Stimulated activated CD8-positive, alpha-beta memory T cell treated with anti-CD3 and anti-CD28 coated beads, Interleukin-2, amount 100 ng/mL, for 1 hour (primary cell): ENCODE measurements at places on chromosomes 6 and 20.

GRCh38 chr6:166687070-166687878, 60.2 kb upstream of the RPS6KA2 start:
- DNase-seq: no peak

DNA sequence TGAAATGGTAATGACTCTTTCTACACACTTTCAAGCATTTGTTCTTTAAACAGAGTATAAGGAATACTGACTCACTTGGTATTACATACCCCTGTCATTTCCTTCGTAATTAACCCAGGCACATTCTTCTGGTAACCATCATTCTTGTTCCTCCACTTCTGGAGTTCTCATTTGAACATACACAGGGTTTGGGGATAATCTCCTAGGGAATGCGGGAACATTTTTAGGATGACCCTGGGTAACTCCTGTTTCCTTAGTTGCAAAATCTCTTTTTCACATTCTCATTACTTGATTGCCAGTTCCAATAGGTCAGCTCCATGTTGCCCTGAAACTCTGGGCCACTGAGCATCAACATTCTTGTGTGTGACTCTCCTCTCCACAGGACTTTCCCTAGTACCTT, 51.5 kb upstream of the E2F3 start:
- no peak for DNase-seq

DNA sequence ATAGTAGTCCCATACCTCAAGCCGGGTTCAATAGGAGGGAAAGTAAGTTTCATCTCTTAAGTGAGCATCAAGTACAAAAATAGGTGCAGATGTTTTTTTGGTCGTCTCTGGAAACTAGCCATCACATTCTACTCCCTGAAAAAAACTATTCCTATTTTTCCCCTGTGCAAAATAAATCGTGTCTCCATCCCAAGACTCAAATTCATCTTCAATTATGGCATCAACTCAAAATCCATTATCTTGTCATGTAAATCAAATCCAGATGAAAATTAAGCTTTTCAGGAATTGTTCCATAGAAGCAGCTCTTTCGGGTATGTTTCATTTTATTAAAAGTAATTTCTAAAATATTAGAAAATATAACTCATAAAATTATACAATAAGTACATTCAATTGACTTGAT, 1368.4 kb downstream of the GRIK2 start:
- DNase-seq: no peak

DNA sequence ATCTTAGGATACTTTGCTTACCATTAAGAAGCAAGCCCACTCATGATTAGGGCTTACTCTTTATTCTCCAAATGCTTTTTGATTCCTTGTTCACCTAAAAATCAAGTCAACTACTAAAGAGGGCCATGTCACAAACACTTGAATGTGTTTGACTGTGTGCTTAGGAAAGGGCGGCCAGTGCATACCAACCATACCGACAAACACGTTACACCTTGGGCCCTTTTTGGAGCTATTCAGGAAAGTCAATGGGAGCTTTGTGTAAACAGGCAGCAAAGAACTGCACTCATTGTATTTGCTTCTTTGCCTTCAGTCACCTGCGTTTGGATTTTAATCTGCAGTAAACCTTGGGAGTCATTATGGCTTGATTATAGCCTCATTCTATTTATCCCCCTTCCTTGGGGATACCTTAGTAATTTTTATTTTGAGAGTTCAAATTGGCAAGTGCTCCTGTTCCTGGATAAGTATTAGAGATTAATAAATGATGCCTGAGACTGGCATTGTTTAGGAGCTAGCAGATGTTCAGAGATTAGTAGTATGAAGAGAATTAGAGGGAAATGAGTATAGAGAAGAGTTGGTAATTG, 102.6 kb upstream of the HDGFL1 start:
- no peak for DNase-seq

GRCh38 chr6:108159981-108160380, 5.8 kb upstream of the NR2E1 start:
- no peak for DNase-seq

DNA sequence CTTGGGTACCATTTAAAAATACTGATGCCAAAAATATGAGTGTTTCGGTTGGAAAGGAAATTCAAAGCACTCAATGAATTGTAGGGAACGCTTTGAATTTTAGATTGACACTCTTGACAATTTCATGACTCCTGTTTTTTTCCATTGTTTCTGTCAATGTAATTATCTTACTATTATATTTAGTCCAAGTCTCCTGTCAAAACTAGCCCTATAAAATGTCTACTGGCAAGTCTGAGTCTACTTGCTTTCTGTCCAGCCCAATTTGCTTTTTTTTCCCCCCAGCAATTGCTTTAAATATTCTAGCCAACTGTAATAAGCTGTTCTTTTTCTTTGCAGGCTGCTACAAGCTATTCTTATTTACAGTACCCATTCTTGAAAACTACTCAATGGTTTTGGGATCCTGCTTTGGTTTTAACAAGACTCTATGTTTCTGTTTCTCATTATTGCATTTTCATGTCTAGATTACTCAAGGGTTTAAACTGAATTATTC, 1103.9 kb upstream of the GJE1 start:
- DNase-seq: no peak

GRCh38 chr6:360349-360748, 31.2 kb upstream of the IRF4 start:
- DNase-seq: no peak

DNA sequence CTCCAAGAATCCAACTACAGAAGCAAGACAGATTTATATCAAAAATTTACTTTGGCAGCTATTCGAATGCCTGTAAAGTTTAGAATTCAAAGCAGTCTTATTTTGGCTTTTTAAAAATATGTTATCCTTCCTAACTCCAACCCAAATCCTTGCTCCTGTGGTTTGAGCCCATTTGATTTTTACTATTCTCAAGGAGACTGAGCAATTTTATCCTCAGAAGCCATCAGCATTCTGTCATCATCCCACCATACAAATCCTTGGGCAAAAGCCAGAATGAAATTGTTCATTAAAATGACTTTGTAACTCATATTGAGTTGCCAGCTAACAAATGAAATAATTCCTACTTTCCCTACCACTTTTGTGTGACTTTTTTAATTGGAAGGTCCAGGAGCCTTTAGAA, 392.8 kb downstream of the ADGRB3 start:
- DNase-seq: no peak

DNA sequence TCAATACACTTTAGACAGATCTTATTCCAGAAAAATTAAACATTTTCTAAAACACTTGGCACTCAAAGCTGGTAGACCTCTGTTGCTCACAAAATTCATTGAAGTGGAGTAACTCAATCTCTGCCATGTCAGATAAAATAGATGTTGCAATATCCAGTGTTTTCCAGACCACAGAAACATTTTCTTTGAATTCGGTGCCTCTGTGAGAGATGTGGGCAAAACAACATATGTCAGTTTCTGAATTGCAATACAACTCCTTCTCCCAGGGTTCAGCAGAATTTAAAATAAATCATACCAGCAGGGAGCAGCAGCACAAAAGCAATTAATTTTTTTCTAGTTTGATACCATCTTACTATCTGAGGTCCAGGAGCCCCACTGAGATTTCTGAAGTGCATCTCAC, 11.3 kb upstream of the PKHD1 start:
- DNase-seq: no peak

DNA sequence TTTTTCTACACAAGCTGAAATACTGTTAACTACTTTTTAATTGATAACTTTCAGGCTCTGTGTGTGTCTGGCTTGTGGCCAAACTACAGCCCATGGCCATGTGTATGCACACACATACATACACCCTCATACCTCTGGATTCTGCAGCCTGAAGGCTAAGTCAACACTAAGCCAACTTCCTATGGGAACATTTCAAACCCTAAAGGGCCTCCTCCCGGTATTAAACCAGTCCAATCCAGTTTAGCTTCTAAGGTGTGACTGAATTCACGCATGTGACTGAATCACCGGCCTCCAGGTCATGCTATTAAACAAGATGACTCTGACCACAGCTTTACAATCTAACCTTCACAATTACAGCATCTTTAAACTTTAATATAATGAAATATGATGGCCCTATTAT, 20.7 kb upstream of the DST start:
- DNase-seq: no peak

DNA sequence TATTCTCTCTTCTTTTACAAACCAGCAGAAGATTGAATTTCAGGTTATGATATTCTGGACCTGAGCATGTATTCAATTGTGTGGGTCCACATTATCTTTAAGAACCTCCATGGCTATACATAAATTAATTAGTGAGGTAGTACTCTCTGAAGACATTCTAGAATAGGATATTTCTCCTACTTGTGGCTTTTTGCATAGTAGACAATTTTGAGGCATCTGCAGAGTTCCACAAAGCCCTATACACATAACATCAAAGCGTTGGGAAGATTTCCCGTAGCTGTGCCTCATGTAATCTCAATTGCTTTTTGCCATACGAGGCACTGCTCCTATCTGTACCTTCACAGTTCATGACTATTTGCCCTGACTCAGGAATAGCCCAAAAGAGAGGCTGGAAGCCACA, 395.4 kb upstream of the RGS17 start:
- no peak for DNase-seq

- no peak for DNase-seq
These were observed 90.2 kb downstream of the HIVEP1 start for GRCh38 chr6:12102350-12102749.

- no peak for DNase-seq
These were observed 279.7 kb downstream of the GMDS start for GRCh38 chr6:1965596-1966224.

- no peak for DNase-seq
These were observed 8.6 kb downstream of the SRC start for GRCh38 chr20:37354210-37355195.

DNA sequence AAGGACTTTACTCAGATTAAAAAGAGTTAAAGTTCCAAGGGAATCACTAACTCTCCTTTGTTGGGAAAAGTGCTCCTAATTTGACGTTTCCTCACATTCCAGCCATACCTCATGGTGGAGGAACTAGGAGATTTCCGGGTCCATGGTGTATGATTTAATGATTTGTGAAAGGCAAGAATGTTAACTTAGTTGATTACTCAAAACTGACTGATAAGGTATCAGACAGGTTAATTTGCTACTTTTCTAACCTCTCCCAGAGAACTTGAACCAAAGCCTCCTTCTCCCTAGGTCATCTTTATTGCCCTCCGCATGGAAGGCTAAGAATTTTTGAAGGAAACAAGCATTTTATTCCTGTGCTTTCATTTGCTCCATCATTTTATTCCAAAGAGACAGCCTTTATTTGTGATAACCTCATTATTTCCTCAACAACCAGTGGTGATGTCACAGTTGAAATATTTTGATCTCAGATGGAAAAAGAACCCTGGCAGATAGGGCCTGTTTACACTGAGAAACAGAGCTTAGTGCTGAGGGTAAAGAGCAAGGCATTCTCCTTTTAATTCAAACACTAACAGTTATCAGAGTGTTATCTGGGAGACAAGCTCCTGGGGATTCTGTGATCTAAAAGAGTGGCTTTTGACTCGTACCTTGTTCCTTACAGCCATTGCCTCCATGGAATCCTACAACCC, 57.4 kb upstream of the BMP2 start:
- DNase-seq: no peak
